ENCODE measurements at places on chromosomes 12 and 14. TPM values are rescaled to one million over a fixed set of nuclear protein-coding genes. Genes with fewer than 3 reads are reported as not detected.

DNA sequence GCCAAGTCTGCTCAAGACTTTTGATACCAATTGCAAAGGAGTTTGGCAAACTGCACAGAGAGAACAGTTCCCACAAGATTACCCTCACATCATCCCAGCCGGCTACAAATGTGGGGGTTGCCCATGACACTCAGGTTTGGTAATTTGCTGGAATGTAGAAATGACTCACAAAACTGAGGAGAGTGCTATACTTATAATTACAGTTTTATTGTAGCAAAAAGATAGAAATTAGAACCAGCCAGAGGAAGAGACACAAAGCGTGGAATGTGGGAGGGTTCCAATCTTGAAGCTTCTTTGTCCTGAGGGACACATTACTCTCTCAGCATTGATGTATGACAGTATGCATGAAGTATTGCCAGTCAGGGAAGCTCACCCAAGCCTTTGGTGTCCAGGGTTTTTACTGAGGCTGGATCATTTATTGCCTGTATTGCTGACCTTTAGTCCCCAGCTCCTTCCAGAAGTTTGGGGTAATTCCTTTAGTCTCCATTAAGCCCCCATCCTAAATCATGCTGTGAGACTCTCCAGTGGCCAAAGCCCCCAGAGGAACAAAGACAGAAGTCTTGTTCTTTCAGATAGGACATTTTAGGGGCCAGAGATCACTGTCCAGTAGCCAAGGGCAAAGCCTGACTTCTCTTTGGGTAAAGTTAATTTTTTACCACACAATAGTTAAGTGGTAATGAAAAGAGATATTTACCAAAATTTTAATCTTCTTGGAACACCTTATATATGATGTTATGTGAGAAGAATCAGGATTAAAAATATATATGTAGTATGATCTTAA lies 9.9 kb downstream of the TBK1 start:
- DNase-seq: no peak
- peaks cover 49% of the 10 kb centered on the region for H3K4me1 ChIP-seq
- H3K27me3 ChIP-seq: no peaks in the 10 kb centered on the region
- H3K4me3 ChIP-seq: no peak overlapping the region

DNA sequence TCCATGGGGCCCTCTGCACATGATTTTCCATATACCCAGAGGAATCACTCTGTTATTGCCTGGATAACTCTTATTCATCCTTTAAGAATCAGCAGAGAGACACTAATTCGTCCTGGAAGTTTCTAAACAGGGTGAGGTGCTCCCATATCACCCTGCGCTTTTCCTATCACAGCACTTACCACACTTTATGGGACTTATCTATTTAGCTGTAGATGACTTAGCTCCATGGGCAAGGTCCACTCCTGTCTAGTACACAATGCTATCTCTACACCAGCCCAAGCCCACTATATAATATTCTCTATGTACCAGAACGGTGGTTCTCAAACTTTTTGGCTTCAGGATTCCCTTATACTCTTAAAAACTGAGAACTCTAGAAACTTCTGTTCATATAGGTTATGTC lies 111.7 kb downstream of the EFCAB11 start:
- no peak for DNase-seq
- no peak overlapping the region for H3K4me3 ChIP-seq
- no peaks in the 10 kb centered on the region for H3K36me3 ChIP-seq
- no peak overlapping the region for H3K27ac ChIP-seq
- no peaks in the 10 kb centered on the region for H3K27me3 ChIP-seq

GRCh38 chr12:94012590-94012989 lies 135.8 kb upstream of the PLXNC1 start:
- H3K4me1 ChIP-seq: no peaks in the 10 kb centered on the region
- no peaks in the 10 kb centered on the region for H3K27me3 ChIP-seq
- no peak overlapping the region for H3K4me3 ChIP-seq
- no peak overlapping the region for H3K27ac ChIP-seq

DNA sequence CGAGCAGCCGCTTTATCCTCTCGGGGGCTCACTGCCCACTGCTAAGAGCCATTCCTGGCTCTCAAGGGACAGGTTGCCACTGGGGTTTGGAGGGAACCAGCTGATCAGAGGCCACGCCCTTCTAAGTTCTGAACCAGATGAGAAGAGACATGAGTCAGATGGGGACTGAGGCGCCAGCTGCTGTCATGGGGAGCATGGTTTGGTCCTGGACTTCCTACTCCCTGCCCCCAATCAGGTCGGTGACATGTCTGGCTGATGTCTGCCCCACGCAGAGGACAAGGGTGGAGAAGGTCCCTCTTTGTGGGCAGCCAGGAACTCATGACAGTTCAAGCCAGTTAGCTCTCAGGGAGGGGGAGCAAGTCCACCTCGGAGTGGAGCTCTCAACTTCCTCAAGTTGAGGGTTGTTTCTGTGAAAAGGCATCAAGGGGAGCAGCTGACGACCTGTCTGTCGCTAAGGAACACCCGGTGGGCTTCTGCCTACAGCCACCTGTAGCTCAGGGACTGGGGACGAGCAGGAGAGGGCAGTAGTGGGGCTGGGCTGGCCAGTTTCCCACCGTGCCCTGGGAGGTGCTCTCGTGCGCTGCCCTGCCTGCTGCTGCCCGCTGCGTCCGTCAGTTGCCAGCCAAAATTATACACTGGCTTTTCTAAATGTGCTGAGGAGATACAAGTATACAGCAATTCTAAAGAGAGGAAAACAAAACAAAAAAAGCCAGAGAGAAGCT lies 20.5 kb downstream of the PSMC1 start:
- peaks cover 42% of the 10 kb centered on the region for H3K4me1 ChIP-seq
- H3K27ac ChIP-seq: peak overlapping the region; percentile 91
- no peaks in the 10 kb centered on the region for H3K27me3 ChIP-seq

Gene EFS
- total RNA-seq: 9.8 TPM

GRCh38 chr12:6873094-6874014 lies at the start of gene SPSB2:
Gene SPSB2 (minus strand): TSS chr12:6873303. CDS start chr12:6872901, 402 bp downstream.
- peaks cover 38% of the 10 kb centered on the region for H3K4me1 ChIP-seq
- peak; percentile 99 for DNase-seq
- H3K36me3 ChIP-seq: peaks cover 27% of the 10 kb centered on the region
- H3K27ac ChIP-seq: peak within 1 kb of the TSS; percentile 62
- peak within 1 kb of the TSS; percentile 90 for H3K4me3 ChIP-seq

DNA sequence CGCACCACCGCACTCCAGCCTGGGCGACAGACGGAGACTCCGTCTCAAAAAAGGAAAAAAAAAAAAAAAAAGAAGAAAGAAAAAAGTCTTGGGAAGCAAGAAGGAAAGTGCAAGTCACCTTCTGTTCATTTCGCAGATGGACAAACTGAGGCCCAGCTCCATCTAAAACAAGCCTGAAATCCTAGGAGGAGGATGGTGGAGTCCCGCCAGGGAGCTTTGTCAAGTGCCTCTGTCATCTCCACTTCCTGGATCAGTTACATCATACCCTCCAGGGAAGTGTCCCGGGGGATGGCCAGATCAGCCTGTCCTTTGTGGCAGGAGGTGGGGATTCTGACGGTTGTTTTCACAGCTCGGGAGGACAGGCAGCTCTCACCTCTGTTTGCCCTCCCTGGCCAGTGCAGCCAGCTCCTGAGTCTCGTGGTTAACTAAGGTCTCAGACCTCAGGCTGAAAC lies 8.7 kb upstream of the SDSL start:
- H3K4me1 ChIP-seq: no peaks in the 10 kb centered on the region
- no peak overlapping the region for H3K4me3 ChIP-seq
- H3K27ac ChIP-seq: no peak overlapping the region
- H3K27me3 ChIP-seq: no peaks in the 10 kb centered on the region
- DNase-seq: peak; percentile 39
- H3K36me3 ChIP-seq: no peaks in the 10 kb centered on the region
